ENCODE measurements at places on chromosomes 1 and 21.

- DNase-seq, result no peak
Observed at GRCh38 chr1:4796161-4797015, 142.0 kb downstream of the AJAP1 start.

DNA sequence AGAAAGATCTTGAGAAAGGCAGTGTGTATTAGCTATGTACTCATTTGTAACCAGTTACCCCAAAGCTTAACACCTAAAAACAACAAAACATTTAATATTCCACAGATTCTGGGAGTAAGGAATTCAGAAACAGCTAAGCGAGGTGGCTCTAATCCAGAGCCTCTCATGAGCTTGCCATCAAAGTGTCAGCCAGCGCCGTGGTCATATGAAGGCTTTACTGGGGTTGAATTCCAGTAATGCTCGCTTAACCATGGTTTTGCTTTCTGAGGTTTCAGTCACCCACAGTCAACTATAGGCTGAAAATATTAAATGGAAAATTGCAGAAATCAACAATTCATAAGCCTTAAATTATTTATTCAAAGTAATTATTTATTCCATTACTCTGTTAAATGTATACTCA, 101.8 kb downstream of the CLIC6 start:
- no peak for DNase-seq

- DNase-seq, result no peak
Observed at GRCh38 chr1:14625572-14625971, 27.1 kb downstream of the KAZN start.

DNA sequence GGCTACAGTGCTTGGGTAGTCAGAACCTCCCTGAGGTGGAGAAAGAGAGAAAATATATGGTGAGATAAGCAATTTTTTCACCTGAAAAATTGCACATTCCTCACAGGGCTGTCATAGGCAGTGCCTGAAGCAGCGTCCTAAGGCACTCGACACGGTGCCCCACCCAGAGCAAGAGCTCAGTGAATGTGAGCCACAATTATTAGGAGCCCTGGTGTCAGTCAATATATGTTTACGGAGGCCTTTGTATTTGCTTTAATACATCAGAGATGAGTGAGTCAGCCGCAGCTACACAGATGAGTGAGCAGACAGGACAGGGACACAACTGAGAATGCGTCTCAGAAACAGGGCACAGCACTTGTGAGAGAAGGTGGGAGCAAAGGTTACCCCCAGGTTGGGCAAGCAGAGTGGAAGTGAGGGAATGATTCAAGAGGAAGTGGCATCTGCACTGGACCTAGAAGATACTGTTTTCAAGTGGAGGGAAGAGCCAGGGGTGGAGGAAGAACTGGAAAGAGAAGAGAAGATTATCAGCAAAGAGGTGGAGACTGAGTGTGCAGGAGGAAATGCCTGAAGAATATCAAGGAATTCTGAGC, 5.2 kb upstream of the PIGC start:
- no peak for DNase-seq

- DNase-seq, result no peak
Observed at GRCh38 chr21:45128613-45129188, 54.3 kb downstream of the ADARB1 start.

DNA sequence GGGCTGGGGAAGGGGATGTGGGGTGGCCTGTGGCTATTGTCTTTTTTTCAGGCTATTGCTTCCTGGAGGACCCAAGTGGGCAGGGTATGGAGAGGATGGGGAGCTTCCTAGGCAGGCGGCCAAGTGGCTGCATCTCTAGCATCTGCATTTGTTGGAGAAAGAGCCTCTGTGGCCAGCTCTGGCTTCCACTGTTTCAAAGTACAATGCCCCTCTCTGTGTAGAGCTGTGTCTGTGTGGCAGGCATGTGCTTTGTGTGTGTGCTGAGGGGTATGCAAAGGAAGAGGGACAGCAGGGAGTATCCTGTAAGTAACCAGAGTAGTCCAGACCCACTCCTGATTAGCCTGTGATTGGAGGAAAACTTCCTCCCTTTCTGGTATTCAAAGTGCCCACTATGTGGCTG, 40.6 kb downstream of the KCNA2 start:
- no peak for DNase-seq

DNA sequence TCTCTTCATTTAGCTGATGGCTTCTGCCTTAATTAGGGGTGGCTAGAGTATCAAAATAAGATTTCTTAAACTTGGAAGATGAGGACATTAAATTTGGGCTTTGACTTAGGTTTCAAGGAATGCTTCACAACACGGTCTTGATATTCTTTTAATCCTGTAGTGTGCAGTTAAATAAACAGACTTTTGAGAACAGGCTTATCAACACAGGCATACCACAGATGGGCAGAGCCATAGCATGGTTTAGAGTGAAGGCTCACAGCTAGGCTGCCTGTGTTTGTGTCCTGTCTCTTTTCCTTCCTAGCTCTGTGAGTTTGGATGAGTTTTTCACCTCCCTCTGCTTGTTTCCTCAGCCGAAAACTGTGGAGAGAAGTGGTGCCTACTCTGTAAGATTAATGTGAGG, 102.3 kb upstream of the IPO9 start:
- DNase-seq, result no peak

- no peak for DNase-seq
Observed at GRCh38 chr21:43376478-43376882, 50.5 kb downstream of the SIK1 start.

GRCh38 chr1:226589008-226589733, 40.6 kb downstream of the STUM start:
- DNase-seq, result no peak
